NCI-H1105 treated with DMSO at 0.1 percent for 48 hours (cell line): ENCODE measurements at places on chromosomes 11 and 22.

DNA sequence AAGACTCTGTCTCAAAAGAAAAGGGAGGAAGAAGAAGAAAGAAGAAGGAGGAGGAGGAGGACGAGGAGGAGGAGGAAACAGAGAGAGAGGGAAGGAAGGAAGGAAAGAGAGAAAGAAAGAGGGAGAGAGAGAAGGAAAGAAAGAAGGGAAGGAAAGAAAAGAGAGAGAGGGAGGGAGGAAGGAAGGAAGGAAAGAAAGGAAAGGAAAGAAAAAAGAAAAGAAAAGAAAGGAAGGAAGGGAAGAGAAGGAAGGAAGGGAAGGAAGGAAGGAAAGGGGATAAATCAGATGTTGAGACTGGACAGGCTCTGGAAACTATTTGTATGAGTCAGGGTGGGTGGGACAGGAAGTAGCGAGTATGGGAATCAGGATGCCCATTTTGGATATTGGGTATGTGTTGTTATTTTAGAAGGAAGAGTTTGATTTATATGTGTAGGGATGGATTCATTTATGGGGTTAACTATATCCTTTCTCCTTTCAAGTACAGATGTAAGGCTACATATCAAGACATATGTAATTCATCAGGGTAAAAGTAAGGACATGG is 6.0 kb upstream of the RPL3 start:
- DNase-seq: no peak

GRCh38 chr11:47577460-47578041 is 1.2 kb downstream of the KBTBD4 start:
- no peak for DNase-seq

DNA sequence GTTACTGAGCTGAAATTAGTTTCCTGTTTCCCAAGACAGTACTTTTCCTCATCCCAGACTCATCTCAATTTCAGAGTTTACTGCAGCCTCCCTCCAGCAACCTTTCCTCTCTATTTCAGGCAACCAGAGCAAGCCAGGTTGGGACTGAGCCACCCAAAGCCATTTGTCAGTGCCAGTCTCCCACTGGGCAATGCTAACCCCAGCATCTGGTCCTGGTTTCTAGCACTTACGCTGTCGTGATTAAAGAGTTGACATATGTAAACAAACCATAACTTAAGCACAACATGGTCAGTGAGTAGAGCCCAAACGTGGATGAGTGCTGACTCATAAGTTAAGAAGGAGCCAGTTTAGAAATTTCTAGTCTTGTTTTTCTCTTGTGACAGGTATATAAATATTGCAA is 119.6 kb upstream of the BLID start:
- DNase-seq: no peak

GRCh38 chr22:36929621-36930020 is 16.2 kb downstream of the CSF2RB start:
- DNase-seq: no peak

- no peak for DNase-seq
Measured at GRCh38 chr11:117189191-117189940, 9.8 kb upstream of the TAGLN start.

DNA sequence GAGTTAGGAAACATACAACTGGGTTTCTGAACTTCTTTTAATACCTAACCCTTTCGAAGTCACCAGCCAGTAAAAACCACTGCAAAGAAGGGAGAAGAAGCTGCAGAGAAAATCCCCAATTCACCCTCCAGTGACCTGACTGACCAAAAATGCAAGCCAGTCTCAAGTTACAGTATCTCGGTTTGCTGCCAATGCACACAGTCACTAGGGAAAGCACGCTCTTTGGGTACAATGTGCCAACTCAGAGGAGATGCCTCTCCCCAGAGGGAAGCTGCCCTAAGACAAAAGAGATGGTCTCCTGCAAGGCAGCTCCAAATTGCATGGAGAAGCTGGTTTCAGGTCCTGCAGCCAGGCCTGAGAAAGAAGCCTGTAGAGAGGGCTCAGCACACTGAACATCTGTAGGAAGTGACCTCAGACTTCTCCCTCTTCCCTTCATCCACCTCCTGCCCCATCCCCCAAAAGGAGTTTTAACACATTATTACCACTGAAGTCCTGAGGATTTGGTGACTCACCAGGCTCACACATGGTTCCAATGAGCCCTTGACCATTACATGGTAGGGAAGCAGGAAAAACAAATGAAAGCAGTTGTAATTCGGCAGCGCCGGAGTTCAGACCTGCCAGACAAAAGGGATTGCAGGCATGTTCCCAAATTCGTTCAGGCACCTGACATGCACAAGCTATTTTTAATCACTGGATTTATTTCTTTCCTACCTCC is 90.1 kb downstream of the ETS1 start:
- DNase-seq: no peak

GRCh38 chr11:110376711-110377324 is 52.9 kb upstream of the FDX1 start:
- DNase-seq: peak; percentile 95

DNA sequence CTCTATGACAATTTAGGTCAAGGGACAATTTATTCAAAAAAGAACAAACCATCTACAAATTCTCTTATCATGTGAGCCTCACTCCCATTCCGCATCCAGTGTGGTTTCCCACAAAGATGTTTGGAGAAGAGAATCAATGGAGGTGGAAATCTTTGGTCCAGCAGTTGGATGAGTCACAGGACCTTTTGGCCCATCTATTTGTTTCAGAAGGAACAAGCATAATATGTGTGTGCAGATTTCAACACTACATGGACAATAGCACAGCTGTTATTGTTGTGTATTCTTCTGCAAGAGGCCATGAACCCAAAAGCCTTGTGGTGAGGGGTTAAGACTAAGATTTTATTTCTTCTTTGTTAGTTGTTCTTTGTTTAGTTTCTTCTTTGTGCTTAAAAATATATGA is 61.6 kb downstream of the OR10A6 start:
- DNase-seq: no peak

- DNase-seq: no peak
Measured at GRCh38 chr22:49259839-49260615, 567.6 kb downstream of the BRD1 start.

DNA sequence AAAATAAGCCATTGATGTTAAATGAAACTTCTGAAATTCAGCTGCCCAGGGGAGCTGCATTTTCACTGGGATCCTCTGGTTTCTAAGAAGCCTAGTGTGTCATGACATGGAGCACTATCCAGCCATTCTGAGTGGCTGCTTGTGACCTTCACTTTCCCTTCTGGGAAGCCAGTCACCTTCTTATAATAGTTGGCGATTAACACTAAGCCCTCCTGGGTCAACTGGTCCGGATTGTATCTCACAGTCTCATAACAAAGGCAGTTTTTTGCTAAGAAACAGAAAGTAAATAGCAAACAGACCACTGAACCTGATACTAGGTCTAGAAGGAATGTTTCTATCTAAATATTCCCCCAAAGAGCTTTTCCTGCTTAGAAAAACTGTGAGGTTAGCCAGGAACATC is 7.9 kb downstream of the CSRP3 start:
- DNase-seq: no peak

GRCh38 chr11:18798799-18799469 is 7.3 kb upstream of the PTPN5 start:
- DNase-seq: no peak

DNA sequence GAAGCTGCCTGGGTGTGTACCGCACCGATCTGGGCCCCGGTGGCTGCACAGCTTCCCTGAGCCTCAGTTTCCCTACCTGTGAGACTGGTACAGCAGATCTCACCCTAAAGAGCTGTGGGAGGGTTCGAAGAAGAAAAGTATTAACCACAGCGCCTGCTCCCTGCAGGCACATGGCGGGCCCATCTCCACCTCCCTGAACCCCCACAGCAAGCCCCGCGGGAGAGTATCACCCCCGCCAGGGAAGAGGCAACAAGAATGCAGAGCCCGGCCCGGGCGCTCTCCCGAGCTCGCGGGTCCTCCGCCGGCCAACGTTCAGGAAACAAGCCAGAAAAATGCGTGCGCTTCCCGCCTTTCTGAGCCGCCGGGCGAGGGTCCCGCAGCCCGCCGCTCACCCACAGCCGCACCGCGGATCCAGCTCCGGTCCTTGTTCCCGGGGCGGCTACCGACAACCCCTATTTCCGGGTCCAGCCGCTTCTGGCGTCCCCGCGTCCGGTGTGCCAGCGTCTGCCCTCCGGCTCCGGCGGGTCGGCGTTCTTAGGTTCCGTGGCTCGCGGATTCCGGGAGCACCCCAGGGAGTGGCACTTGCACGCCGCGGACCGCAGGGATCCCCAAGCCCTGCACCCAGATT is at the start of gene TOP3B:
TOP3B (minus strand) TSS at position 450 of the 628 bp plus-strand sequence. CDS start 7,078 bp downstream, outside the sequence.
- DNase-seq: peak; percentile 58

GRCh38 chr11:126414615-126415014 is 59.1 kb downstream of the ST3GAL4 start:
- DNase-seq: no peak

GRCh38 chr11:87265979-87266378 is 228.2 kb downstream of the TMEM135 start:
- no peak for DNase-seq

DNA sequence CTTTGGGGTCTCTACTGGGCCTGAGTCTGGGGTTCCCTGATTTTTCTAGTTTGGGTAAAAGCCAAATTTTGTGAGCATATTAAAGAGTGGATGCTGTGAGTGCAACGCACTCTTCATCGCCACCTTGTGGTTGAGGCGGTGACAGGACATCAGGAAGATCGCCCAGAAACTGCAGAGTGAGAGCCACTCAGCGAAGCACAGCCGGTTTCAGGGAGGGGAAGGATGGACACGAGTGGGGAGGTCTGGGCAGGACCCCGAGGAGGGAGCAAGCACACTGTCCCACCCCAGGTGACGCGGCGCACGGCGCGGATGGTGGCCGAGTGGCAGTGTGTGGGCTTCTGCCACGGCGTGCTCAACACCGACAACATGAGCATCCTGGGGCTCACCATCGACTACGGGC is 9.1 kb downstream of the SELENOO start:
- DNase-seq: peak; percentile 17

DNA sequence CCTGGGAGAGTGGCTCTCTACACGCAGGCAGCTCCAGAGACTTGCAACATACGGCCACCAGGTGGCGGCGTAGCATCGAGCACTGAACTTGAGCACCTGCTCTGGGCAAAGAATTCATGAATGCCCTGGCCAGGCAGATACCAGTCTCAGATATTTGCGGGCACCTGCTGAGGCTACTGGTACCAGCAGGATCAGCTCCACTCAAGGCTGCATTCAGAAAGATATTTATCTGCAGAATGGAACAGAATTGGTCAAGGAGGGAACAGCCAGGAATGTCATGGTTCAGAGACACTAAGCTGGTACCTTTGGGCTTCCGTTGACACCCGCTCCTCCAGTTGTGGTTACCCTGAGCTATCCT is 10.8 kb upstream of the CCDC86 start:
- DNase-seq: peak; percentile 92

GRCh38 chr11:110141812-110142211 is 48.6 kb downstream of the ZC3H12C start:
- DNase-seq: no peak

- DNase-seq: peak; percentile 33
Measured at GRCh38 chr11:44066732-44067141, 667 bp downstream of the ACCS start.

- no peak for DNase-seq
Measured at GRCh38 chr11:83259559-83259958, 26.6 kb downstream of the CCDC90B start.

DNA sequence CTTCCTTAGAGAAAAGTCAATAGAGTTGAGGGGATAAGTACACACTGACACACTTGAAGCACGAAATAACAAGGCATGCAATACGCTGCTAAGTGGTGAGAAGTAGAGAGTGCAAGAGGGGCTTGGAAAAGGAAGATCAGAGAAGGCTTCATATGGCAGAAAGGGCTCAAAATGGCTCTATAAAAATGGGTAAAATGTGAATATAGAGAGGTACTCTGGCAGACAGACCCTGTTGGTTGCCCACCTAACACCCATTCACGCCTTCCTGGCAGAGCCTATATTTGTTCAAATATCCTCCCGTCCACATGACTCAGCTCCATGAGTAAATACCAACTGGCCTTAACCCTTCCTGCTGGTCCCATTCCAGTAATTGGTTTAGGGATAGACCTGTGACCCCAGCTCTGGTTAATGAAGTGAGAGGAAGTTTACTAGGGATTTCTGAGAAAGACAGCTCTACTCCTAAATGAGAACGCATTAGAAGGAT is 38.9 kb upstream of the CCDC34 start:
- DNase-seq: no peak

DNA sequence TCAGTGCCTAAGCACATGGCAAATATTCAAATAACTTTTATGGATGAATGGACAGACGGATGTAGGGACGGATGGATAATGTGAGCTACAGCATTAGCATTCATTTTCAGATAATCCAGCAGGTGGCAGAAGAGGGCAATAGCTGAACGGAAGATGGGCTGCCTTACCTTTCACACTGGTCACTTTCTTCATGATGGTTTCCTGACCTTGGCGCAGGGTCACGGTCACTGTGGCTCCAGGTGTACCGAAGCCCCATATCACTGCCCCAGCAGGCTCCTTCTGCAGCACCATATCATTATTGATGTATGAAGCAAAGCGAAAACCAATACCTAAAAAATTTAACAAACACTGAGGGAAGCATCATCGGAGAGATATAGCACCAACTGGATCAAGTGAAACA is 4.3 kb downstream of the SIAE start:
- DNase-seq: peak; percentile 72

GRCh38 chr11:1619449-1619848 is 2.5 kb downstream of the KRTAP5-4 start:
- DNase-seq: no peak

- no peak for DNase-seq
Measured at GRCh38 chr22:24355574-24355973, 71.8 kb upstream of the ADORA2A start.

- no peak for DNase-seq
Measured at GRCh38 chr11:32434356-32435151, 785 bp downstream of the WT1 start.

GRCh38 chr22:44648821-44649565 is 53.0 kb upstream of the PRR5 start:
- DNase-seq: no peak

DNA sequence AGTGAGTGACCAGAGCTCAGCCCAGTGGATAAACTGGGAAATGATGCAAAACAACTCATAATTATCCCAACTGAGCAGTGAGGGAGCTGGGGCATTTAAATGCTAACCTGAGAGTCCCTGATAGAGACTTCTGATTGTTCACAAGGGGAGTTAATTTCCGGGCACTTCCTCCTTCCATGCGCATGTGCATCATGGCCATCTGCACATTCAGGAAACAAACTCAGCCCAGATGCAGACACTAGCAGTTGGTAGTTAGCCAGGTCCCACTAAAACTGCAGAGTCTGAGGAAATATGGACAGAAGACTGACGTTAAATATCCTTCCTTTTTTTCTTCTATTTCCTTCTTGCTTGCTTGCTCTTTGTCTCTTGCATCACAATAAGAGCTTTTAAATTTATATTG is 852.1 kb upstream of the LRRC4C start:
- DNase-seq: no peak

DNA sequence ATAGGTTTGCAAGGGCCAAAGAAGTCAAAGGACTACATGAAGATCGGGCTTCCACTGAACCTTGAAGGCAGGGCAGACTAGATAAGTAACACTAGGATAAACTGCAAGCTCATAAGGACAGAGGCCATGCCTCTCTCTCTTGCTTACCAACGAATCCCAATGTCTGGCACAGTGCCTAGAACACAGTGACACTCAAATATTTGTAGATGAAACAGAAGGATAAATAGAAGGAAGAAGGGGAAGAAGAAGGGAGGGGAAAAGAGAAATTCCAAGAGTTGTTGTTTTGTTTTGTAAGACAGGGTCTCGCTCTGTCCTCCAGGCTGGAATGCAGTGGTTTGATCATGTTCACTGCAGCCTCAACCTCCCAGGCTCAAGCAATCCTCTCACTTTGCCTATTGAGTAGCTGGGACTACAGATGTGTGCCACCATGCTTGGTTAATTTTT is 26.9 kb downstream of the SIK3 start:
- peak; percentile 42 for DNase-seq

GRCh38 chr11:117881217-117881616 is 4.8 kb upstream of the FXYD6 start:
- no peak for DNase-seq
